ENCODE measurements at places on chromosomes 7 and 10.

GRCh38 chr7:1113548-1113885 lies 25.6 kb downstream of the GPER1 start:
- DNase-seq, result no peak

GRCh38 chr10:98361131-98362025 lies 53.6 kb downstream of the PYROXD2 start:
- DNase-seq, result no peak

DNA sequence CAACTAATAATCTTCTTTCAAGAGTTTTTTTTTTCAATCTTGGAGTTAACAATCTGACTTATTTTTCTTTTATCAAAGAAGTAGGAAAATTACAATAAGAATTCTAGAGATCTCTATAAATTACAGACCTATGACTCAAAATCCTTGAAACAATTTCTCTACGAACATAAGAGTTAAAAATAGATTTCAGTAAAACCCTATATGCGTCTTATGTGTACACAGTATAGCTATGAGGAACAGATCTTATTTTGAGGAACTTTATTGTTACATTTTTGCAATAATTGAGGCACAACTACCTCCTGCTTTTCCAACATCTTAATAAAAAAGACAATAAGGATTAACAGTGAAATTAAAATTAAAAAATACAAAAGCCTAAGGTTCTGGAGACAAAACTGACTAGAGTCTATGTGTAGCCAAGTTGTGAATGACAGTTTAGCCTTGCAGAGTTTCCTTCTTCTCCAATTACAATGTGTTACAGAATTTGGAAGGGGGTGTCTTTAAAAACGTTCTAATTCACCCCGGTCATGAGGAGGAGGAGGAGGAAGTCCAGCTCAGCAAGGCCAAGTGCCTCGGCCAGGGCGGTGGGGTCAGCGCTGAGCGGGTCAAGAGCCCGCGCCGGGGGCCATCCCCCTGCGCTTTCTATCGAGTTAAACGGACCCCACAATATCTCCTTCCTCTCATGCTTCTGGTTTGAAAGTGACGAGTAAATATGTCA lies 40.5 kb downstream of the AMZ1 start:
- no peak for DNase-seq

- DNase-seq, result no peak
Observed at GRCh38 chr7:4683043-4683883, 1.2 kb downstream of the FOXK1 start.

DNA sequence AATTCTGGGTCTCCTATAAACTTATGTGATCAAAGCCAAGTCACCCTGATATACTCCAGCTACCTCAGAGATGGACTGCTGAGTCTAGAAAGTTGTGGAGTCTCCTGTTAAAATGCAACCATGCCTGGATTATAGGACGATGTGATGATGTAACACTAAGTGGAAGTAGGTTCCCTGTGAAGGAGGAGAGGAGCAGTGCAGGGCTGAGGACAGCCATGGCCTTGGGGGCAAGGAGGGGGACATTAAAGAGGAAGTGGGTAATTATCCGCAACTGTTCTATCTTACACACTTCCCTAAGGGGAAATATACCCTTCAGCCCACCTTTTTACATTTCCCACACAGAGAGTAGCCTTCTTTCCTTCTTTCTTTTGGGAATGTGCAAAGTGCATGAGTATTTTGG lies 63.8 kb downstream of the MTPN start:
- DNase-seq, result no peak

DNA sequence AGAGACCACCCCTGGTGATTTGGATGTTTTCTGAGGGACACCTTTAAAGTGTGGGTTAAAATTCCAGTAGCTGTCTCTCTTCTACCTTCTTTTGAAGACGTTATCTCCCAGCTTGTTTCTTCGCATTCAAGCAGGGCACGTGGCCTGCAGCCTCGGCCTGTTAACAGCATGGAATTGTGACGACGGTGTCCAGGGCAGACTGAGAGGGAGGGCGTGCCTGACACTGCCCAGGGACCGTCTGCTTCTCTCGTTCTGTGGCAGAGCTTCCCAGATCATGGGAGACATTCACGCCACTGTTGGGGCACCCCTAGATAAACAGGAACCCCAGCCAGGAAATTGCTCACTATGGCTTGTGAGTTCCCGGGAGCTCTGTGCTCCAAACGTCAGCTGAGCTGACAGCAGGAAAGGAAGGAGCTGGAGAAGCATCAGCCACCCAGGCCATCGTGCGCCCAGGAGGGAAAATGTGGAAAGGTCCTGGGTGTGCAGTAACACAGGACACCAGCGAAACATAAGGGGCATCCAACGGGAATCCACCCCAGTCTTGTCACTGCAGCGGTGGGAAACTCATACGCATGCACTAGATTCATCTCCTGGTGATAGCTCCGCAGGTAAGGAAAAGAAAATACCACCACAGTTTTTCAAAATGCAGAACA lies 41.1 kb upstream of the RBM33 start:
- no peak for DNase-seq

- no peak for DNase-seq
Observed at GRCh38 chr10:28291881-28292297, 11.0 kb downstream of the MPP7 start.

DNA sequence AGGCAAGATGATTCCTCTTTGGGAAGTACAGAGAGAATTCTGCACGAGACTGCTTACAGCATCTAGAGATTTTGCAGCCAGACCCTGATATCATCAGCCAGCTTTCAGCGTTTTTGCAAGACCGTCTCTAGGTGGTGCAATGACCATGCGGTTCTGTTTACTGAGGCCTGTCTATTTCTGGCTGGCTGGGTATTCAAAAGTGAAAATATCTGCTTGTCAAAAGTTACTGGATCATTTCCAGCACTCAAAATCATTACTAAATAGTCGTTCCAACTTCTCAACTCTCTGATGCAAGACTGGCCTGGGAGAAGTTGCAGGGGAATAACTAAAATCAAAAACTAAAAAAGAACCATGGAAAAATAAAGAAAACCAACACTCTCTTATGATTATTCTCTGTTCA lies 240.1 kb downstream of the ELMO1 start:
- DNase-seq, result no peak

Measured in activated T-cell treated with anti-CD3 and anti-CD28 coated beads for 1 hour (primary cell).